ENCODE measurements at places on chromosomes 7 and 10.

DNA sequence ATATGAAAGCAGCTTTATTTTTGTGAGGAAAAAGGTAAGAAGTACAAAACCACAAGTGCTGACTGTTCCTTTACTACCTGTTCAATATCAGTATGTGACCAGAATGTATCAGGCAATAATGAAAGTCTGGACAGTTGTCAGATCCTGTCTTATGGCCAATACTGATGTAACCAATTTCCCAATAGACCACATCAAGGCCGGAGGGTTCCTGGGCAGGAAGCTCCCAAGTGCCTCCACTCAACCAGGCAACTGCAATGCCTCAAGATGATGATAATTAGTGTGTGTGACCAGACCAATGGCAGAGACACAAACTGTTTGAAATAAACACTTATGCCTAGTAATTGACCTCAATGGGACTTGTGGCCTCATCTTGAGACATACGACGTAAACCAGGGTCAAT lies 149.4 kb upstream of the ASAH2 start:
- DNase-seq = no peak

- DNase-seq = no peak
These were observed 284.4 kb downstream of the CRPPA start for GRCh38 chr7:16136896-16137295.

- no peak for DNase-seq
These were observed 44.5 kb downstream of the LANCL2 start for GRCh38 chr7:55409482-55410225.

- DNase-seq = no peak
These were observed 320.0 kb downstream of the ZNF716 start for GRCh38 chr7:57769958-57770357.

- DNase-seq = no peak
These were observed 56.8 kb upstream of the CD36 start for GRCh38 chr7:80581486-80582260.

DNA sequence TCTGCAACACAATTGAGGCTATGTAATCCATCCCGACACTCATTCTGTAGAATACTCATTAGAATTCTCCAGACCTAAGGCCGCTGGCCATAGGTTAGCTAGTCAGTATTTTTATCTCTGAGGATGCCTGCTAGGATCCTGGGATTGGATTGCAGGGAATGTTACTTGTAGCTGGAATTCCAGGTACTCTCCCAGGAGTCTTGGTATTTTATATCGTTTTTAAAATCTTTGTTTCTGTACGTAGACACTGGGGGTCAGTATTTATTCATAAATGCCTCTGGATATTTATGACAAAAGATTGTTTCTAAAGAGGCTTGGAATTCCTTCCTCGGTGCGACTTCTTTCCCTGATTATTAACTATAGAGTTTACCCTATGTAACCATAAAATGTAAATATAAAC lies 40.1 kb downstream of the BPGM start:
- no peak for DNase-seq

Measured in HEK293T (cell line).